ENCODE measurements at places on chromosomes 5 and 9.
A peak's percentile ranks its signal among the peaks of the same experiment; 100 is the strongest.

DNA sequence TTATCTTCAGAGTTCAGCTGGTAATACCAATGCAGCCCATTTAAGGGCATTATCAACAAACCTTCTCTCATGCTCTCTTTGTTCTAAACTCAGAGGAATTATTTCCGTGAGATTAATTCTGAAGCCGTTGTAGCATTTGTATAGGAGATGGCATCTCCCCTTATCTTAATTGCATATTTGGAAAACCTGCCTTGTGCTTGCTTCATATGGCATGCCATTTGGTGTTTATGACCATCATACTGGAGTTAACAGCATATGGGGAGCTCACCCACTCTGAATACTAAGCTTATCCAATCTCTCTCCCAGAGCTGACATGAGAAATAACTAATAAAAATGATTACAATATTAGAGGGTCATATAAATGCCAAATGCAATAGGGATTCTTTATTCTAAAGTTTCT, 243.2 kb downstream of the BRINP1 start:
- DNase-seq = no peak

GRCh38 chr5:1435369-1435768, 9.9 kb downstream of the SLC6A3 start:
- DNase-seq = no peak

GRCh38 chr5:160926428-160926827, 74.4 kb upstream of the ATP10B start:
- peak; percentile 27 for DNase-seq

GRCh38 chr9:94150890-94151650, 66.8 kb downstream of the PTPDC1 start:
- no peak for DNase-seq

- DNase-seq = peak; percentile 66
Observed at GRCh38 chr5:136021016-136021405, 7.8 kb upstream of the TGFBI start.

- no peak for DNase-seq
Observed at GRCh38 chr5:168128557-168128956, 162.9 kb upstream of the WWC1 start.

DNA sequence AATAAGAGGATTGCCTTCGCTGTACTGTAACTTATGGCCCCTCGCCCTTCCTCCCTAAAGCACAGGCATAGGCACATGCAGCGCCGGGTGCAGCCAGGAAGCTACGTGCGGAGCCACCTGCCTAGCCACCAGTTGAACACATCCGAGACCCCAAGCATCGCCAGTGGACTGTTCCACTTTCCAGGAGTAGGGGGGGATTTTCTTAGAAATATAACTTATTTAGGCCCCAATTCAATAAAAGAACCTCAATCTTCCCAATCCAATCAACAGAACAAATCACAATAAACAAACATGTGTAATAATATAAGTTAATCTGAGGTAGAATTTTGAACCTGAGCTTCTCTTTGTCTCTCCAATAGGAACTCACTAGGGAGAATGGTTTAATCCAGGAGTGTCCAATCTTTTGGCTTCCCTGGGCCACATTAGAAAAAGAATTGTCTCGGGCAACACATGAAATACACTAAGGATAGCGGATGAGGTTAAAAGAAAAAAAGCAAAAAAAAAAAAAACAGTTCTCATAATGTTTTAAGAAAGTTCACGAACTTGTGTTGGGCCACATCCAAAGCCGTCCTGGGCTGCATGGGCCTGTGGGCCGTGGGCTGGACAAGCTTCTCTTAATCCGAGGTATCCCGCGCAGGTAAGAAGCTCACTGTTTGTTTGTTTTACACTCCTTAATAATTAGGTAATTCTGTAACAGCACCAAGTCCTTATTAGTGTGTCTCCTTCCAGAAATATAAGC, 22.0 kb upstream of the NIPBL start:
- no peak for DNase-seq

DNA sequence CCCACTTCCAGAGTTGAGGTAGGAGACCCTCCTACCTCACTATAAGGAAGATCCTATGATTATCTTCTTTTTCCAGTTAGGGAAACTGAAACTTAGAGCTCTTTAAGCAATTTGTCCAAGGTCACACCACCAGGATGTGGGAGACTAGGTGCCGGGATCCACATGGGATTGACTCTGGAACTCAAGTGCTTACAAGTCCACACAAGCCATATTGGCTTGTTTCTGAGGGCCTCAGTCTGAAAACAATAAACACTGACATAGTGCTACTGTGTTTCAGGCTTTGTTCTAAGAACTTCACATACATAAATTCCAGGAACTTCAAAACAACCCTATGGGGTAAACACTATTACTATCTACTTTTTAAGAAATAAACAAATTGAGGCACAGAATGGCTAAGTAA, 481.3 kb downstream of the ZSWIM6 start:
- DNase-seq = no peak

GRCh38 chr5:11126844-11127243, 365.8 kb upstream of the DAP start:
- DNase-seq = no peak

GRCh38 chr9:121217609-121218292, 16.1 kb upstream of the RAB14 start:
- no peak for DNase-seq
